ENCODE measurements at places on chromosomes 5 and 9. TPM values are rescaled to one million over a fixed set of nuclear protein-coding genes. Genes with fewer than 3 reads are reported as not detected.

CBY3 gene
- not detected for total RNA-seq

SWI5 gene
- total RNA-seq, result 12.1 TPM

GFI1B gene
- not detected for total RNA-seq

ELAVL2 gene
- total RNA-seq, result not detected

FBP2 gene
- not detected for total RNA-seq

FOXI1 gene
- total RNA-seq, result not detected

DOLK gene
- total RNA-seq, result 5.3 TPM

ALDH1A1 gene
- not detected for total RNA-seq

PTAR1 gene
- 39.7 TPM for total RNA-seq

PCDHGA6 gene
- 0.40 TPM for total RNA-seq

PCDHGA3 gene
- not detected for total RNA-seq

PCDHGC4 gene
- not detected for total RNA-seq

FREM1 gene
- not detected for total RNA-seq

HMCN2 gene
- total RNA-seq, result not detected

SH3PXD2B gene
- 0.08 TPM for total RNA-seq

NDUFS4 gene
- total RNA-seq, result 46.2 TPM

SLC36A2 gene
- not detected for total RNA-seq
